ENCODE measurements at places on chromosomes 5 and 9.

DNA sequence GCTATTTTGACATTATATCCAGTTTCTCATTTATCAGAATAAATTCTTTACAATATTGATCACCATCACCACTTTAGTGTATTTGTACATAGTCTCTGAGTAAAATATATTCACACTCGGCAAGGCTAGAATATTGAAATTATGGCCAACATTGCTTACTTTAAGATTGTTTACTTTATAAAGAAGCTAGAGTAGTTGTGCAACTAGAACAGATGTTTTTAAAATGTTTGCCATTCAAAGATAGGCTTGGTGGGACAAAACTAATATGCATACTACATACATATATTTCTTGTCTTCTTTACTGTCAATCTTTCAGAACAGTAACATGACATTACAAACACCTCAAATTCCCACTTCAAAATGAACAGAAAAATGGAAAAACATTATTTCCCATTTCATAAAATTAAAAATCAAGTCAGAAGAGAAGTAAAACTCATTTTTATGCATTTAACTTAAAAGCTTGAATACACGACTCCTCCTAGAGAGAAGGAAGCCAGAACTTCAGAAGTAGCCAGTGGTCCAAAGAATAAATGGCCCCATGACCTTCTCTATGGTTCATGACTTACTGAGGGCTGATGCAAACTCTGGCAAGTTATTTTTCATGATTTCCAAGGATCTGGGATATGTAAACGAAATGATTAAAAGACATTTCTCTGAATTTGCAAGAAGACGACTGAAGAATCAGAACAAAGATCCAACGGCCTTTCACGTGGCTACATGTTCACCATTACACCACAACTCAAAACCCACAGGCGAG, 14.1 kb downstream of the MTX3 start:
- DNase-seq = no peak

GRCh38 chr5:62741761-62742160, 163.1 kb downstream of the LRRC70 start:
- DNase-seq = no peak

- DNase-seq = no peak
Observed at GRCh38 chr9:117464941-117465616, 50.2 kb upstream of the ASTN2 start.

GRCh38 chr5:175654339-175654738, 3.5 kb upstream of the HRH2 start:
- DNase-seq = no peak

DNA sequence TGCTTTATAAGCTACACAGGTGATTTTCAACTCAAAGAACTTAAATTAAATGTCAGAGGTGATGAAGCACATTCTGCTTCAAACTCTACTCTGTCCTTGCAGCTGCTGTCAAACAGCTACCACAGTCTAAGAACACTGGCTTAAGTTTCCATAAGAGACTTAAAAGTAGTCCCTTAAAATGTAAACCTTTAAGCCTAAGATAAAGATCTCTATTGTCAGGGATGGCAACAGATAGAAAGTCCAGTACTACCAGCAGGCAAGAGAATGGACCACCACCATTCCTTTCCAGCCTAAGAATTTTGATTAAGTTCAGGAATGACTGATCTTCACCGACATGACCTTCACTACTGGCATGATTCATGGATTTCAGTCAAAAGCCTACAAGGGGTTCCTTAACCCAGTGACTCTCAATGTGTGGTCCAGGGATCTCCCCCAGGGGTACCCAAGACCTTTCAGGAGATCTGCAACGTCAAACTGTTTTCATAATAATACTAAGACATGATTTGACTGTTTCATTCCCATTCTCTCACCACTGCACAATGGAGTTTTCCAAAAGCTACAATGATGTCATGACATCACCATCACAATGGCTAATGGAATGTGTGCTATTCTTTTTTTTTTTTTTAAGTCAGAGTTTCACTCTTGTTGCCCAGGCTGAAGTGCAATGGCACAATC, 41.1 kb upstream of the PLPP6 start:
- DNase-seq = peak; percentile 51

DNA sequence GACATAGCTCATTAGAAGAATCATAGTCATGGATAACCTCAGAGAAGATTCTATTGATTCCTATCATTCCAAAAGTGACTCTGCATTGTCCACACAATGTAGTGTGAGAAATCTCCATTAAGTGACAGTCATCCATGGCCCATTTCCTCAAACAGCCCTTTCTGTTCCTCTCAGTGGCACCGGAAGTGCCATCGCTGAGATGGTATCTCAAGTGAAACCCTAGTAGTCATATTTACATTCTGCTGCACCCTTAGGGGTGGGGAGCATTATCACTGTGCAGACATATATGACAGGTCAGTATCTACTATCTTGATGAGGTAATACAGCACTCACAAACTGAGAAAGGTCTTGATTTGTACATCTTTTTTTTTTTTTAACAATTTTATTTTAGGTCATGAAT, 55.4 kb upstream of the MIER3 start:
- DNase-seq = no peak

GRCh38 chr9:87684627-87685219, 41.2 kb upstream of the CTSL start:
- DNase-seq = no peak

DNA sequence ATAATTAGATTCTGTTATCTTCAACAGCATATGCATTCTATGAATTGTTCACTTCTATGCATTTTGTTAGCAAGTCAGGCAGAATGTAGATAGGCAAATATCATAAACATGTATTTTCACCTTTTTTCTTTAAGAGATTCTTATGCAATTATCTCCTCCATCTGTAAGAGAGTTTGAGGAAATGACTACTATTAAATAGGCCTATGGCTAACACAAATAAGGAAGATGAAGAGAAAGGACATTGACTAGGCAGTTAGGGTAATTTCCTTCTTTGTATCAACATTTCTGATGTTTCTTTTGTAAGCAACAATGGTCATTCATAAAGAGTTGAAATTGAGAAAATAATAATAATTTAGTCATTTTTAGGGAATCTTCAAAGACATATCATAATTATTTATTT, 145.2 kb upstream of the CDH12 start:
- no peak for DNase-seq

DNA sequence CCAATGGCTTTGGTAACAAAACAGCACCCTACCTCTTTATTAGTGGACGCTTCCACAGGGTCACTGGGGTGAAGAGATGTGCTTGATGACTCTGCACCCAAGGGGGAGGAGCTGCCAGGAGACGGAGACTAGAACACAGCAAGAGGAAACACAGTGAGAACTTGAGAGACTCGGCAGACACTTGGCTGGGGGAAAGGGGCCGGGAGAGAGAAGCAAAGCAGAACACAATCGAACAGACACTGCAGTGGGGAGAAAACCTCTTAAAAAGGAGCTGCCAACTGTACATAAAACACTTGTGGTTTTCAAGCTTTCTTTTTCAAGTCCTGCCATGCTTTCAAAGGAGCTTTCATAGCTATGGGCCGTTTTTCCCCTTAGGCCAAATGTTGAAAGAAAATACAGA, 151.0 kb downstream of the ENTREP1 start:
- no peak for DNase-seq

DNA sequence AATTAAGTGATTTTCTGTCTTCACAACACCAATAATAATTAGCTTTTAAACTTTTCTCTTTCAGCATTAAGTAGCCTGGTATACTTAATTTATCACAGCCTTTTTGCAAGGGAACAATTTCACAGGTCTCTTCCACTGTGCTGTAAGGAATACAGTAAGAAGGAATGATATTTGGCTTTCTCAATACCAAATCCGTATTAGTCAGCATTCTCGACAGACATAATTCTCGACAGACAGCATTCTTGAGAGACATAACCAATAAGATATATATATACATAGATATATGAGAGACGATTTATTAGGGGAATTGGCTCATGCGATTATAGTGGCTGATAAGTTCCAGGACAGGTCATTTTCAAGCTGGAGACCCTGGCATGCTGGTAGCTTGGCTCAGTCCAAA, 18.0 kb downstream of the PRKAA1 start:
- no peak for DNase-seq

GRCh38 chr9:97990259-97990658, 7.1 kb downstream of the ANP32B start:
- DNase-seq = peak; percentile 67

DNA sequence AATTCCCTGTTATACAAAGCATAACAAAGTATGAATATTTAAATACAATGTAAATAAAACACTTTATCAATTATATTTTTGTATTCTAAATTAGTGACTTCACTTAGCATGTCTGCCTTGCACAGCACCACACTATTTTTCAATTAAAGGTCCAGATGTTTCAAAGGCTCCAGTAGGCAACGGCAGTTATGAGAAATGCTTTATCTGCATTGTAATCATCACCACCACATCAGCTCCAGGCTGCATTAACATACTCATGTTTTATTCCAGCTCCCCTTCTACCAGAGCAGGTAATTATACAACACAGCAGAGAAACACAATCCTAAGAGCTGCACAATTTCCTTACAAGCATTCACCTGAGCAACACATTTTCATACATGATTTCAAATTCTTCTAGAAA, 102.8 kb downstream of the MAPKAP1 start:
- no peak for DNase-seq

DNA sequence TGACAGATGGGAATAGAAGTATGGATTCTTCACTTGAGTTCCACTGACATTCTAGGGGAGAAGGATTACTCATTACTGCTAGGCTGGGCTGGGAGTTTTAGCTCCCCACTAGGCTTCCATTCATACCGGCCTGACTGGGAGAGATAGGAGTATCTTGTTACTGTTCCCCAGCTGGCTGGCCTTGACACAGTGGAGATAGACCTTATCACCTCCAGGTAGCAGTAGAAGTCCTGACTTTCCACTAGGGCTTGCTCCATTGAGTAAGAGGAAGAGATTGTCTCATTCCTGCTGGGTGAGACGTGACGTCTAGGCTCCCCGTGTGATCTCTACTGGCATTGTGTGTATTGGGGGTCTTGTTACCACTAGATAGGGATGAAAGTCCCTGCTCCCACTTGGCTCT, 156.4 kb downstream of the CACNA1B start:
- no peak for DNase-seq

- DNase-seq = no peak
Observed at GRCh38 chr5:539469-540070, 15.3 kb upstream of the SLC9A3 start.

DNA sequence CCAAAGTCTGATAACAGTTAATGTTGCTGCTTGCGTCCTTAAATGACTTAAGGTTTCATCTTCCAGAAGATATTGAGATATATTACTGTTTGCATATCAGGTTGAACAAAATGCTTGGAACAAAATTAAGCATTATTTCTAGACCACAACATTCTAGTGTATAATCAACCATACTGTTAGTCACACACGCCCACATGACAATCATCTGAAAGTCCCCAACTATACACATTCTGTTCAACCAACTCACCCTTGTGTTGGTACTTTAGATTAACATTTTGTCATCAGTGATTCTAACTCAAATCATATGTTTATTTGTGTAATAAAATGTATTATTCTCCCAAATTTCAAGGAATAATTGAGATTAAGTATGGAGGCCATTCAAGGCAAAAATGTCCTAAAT, 47.3 kb downstream of the LURAP1L start:
- peak; percentile 68 for DNase-seq

DNA sequence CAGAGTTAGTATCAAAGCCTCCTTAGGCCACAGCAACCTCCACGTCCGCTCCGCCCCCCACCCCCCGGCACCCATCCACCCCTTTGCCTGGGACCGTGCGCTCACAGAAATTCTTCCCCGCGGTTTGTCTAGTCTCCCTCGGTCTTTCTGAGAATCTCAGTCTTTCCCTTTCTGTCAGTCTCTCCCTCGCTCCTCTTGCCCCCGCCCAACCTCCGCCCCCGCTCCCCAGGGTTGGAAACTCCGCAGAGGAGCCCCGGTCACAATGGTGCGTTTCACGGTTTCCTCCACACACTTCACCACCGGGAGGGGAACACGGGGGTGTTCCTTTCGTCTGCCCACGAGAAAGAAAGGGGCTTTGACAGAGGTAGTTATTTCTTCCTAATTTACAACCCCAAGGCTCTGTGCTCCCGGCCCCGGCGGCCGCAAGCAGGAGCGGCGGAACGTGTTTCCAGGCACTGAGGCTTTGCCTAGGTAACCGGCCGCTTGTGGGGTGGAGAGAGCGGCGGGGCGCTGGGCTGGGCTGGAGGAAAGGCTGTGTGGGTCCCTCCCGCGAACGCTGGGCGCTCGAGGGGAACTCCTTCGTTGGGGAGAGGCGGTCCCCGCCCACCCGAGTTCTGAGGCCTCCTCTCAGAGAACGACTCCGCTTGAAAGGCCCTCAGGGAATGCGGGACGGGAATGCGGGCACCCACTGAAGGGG, 2.1 kb downstream of the NR4A3 start:
- no peak for DNase-seq

DNA sequence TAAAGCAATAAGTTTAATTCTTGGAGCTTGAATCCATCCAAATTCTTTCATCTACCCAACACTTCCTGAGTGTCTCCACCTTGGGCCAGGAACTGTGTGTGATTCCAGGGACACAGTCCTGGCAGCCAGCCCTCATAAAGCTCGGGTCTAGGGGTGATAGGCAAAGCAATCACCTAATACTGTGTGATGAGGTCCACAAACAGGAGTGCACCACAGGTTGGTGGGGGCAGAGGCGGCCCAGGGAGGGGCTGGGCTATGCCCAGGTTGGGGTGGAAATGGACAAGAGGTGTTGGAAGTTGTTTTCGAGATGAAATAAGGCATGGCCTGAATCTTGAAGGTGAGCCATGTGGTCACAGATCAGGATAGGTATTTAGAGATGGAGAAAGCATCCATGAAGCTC, 133.9 kb upstream of the PTCH1 start:
- DNase-seq = no peak

- DNase-seq = no peak
Observed at GRCh38 chr5:172508471-172509404, 54.4 kb upstream of the SH3PXD2B start.

- DNase-seq = peak; percentile 44
Observed at GRCh38 chr5:38639377-38640358, 83.2 kb upstream of the LIFR start.

All from astrocyte (in vitro differentiated cells and primary cell).